ENCODE measurements at places on chromosomes 2 and 18.

DNA sequence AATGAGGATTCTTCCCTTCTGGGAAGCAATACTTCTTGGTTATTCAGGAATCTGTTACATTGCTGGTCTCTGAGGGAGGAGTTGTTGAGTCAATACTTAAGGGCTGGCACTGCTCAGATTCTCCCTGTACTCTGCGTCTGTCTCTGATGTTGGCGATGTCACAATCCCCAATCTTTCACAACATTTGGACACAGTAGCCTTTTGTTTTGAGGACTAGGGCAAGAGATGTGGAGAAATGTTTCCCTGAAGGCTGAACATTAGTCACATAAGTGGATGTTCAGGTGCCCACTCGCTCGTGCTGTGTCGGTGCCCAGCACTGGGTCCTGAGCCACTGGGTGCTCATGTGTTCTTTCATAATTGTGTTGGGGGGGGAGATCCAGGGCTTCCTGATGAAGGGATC, 55.0 kb downstream of the MAPK4 start:
- DNase-seq, result no peak

DNA sequence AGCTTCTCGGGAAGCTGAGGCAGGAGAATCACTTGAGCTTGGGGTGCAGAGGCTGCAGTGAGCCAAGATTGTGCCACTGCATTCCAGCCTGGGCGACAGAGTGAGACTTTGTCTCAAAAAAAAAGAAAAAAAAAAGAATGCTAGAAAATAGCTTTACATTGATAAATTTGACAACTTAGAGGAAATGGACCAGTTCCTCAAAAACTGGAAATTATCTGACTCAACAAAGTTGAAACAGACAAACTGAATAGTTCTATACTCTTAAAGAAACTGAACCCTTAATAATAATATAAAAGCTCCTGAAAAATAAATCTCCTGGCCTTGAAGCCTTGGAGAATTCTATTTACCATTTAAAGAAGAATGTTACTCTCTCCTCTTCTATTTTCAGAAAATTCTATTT, 151.0 kb upstream of the BCL2L11 start:
- no peak for DNase-seq

GRCh38 chr2:159000072-159000471, 31.6 kb downstream of the TANC1 start:
- DNase-seq, result no peak

GRCh38 chr18:48402953-48403352, 6.2 kb downstream of the ZBTB7C start:
- DNase-seq, result no peak

GRCh38 chr2:20484810-20485611, 38.1 kb downstream of the RHOB start:
- no peak for DNase-seq

- no peak for DNase-seq
Measured at GRCh38 chr2:146523196-146523595, 1321.6 kb upstream of the ACVR2A start.

- no peak for DNase-seq
Measured at GRCh38 chr18:62812242-62812641, 96.9 kb downstream of the PHLPP1 start.

Data from T-helper 17 cell (primary cell).